ENCODE measurements at places on chromosomes 12 and 14.

DNA sequence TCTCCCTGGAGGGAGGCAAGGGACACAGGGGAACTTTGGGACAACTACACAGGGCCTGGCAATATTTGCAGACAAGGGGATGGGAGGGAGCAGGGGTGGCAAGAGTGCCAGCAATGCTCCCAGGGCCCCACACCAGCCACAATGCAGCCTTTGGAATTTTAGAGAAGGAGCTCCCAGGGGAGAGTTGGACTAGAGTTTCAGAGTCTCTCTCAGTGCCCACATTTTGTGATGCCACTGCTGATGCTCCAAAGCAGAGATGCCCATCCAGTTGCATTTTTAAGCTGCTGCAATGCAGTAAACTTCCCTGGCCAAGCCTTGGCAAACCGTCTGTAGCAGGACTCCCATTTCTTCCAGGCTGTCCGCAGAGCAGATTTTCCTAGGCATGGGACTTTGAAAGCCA lies 98.9 kb downstream of the ZFP36L1 start:
- no peak for DNase-seq

GRCh38 chr12:116918464-116918863 lies 7.7 kb downstream of the FBXW8 start:
- DNase-seq: no peak

- peak; percentile 86 for DNase-seq
Observed at GRCh38 chr12:2284857-2285256, 232.1 kb downstream of the CACNA1C start.

GRCh38 chr12:12506496-12506890 lies 56.2 kb downstream of the DUSP16 start:
- no peak for DNase-seq

GRCh38 chr12:46174061-46174662 lies 94.7 kb downstream of the SLC38A1 start:
- no peak for DNase-seq

- no peak for DNase-seq
Observed at GRCh38 chr12:24894879-24895278, 54.0 kb downstream of the BCAT1 start.

DNA sequence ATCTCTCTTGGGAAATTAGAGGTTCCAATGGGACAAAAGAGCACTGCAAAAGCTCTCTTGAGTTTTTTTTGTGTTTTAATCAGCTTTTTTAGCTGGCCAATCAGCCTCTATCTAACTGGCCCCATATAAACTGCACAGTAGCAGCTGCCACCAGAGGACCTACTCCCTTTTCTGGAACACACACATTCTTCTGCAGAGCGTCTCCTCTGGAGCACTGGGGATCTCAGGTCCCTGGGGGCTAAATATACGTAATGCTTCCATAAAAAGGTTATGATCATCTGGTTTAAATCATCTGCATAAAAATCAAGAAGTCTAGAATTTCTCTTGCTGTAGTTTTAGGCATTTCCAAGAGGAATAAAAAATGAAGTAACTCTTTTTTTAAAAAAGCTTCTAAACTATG lies 32.3 kb downstream of the TSPAN8 start:
- DNase-seq: peak; percentile 17

DNA sequence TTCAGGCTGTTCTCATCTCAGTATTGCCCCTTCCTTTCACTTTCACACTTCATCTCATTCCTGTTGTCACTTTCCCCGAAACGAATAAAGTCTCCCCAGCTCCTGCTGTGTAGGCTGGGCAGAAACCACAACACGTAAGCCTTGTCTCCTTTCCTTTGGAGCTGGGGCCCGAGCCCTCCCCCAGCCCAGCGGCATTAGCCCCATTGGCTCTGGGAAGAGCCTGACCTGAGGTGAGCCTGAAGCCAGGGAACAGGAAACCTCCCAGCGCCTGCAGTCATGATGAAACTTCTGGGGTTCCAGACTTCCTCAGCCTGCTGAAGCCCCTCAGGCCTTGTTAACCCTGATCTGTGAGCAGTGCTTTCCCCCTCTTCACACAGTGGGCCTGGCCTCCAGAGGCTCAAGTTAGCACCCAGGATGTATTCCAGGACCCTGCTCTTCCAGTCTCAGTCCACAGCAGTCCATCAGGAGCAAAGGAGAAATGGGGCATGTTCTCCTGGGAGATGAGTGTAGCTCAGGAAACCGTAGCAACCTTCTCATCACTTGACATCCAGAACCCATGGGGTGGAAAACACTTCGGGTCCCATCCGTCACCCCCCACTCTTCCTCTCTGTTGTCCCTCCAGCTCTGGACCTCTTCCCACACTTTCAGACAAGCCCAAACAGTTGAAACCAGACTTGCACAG lies 21.8 kb downstream of the VASH1 start:
- no peak for DNase-seq

GRCh38 chr12:5856692-5857091 lies 88.4 kb downstream of the ANO2 start:
- no peak for DNase-seq

GRCh38 chr14:75369506-75369905 lies 58.3 kb upstream of the JDP2 start:
- no peak for DNase-seq

- peak; percentile 88 for DNase-seq
Observed at GRCh38 chr12:121536899-121537813, 43.7 kb downstream of the KDM2B start.

- DNase-seq: peak; percentile 89
Observed at GRCh38 chr12:991350-992333, 619 bp downstream of the ERC1 start.

DNA sequence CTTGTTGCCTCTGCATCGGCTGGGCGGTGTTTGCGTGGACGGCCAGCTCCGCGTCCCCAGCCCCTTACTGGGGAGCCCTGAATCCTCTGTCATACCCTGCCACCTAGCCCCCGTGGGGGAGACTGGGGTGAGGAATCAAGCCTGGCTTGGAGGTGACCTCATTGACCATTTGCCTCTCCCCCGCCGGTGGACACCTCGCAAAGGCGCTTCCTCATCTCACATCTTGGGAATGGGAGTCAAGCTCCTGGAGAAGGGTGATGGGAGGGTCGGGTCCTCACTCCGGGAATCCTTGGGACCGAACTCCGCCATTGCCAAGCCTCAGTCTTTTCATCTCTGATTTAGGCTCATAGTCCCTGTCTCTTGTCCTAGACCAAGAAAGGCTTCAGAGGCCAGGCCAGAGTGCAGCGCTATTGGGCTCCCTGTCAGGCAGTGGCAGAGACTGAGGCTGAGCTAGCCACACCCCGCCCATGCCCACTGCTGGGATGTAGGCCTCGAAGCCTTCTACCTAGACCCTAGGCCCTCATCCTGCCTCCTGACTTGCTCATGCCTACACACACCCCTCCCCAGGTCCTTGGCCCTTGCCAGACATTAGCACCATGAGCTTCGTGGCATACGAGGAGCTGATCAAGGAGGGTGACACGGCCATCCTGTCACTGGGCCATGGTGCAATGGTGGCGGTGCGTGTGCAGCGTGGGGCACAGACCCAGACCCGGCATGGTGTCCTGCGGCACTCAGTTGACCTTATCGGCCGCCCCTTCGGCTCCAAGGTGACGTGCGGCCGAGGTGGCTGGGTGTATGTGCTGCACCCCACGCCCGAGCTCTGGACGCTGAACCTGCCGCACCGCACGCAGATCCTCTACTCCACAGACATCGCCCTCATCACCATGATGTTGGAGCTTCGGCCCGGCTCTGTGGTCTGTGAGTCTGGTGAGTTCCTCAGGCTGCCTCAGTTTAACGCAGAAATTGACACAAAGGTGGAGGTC lies 678 bp downstream of the TRMT61A start:
- no peak for DNase-seq

DNA sequence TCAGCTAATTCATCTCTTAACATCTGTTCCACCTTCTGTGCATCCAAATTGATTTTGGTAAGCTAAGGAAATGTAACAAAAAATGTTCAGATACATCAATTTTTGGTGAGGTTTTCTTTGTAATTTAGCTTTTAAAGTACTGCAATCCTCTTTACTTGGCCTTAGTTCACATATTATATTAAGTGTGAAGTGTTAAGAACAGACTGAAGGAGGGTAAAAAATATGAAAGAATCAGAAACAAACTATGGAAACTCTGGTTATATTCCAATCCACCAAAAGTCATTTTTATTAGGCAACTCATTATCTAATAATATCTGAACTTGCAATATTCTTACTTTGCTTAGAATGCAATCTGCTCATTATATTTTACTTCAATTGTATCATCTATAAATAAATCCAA lies 49.1 kb downstream of the CEP290 start:
- no peak for DNase-seq

DNA sequence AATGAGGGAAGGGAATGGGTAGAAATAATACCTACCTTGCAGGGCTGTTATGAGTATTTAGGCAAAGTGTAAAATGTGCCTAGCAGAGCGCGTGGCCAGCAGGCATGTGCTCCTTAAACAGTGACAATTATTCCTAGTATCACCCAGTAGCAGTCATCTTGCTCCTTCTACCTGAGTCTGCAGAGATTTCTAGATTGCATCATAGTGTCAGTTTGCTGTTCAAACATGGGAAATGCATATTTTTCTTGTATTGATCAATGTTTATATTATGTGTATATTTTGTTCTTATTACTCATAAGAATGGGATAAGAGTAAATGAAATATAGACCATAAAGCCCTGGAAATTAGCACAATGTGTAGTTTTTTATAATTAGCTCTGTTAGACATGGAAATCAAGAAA lies 37.3 kb upstream of the PLEKHG7 start:
- DNase-seq: no peak

DNA sequence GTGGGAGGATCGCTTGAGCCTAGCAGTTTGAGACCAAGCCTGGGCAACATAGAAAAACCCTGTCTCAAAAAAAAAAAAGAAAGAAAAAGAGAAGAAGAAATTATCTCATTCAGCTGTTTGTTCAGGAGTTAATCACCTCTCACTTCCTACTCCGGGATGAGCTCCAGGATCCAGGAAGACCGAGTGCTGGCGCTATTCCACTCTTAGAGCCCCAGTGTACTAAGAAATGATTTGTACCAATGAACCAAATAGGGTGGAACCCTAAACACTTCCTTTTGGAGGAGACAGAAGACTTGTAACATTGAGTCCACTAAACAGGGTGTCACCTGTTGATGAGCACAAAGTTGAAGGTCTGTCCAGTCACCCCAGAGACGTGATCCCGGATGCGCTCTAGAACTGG lies 3.6 kb downstream of the ALKBH2 start:
- no peak for DNase-seq

DNA sequence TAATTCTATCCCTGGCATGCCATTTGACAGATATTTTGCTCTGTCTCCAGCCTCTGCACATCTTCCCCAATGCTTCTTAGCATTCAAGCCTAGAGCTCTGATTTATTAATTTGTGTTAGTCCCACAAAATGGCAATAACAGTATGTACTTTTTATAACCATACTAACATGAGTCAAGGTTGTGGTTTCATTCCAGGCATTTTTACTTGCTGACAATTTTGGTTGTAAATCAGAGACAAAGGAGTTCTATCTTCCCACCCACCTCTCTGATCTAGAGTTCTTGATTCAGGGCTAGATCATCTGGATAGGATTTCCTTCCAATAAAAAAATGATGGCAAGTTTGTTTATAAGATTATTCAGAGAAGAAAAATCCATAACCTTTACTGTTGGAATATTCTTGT lies 18.5 kb upstream of the CISTR start:
- no peak for DNase-seq

DNA sequence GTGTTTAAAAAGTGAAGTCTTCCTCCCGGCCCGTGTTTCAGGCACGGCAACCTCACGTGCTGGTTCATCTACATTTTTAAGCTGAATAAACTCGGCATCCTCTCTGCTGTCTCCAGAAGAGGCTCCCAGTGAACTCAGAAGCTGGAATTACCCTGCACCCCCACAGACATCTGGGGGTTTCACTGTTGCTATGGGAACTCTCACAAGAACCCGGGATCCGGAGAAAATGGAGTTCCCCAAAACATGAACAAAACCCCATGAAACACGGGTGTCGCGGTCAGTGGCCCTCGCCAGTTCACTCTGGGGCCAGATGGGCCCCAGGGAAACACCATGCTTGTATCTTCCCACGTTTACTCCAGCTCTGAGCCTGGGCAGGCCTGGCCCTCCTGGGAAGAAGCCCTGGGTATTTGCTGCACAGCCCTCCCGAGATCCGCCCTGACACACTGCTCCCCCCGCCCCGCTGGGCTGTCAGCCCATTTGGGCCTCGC lies 143.7 kb downstream of the PIWIL1 start:
- no peak for DNase-seq

DNA sequence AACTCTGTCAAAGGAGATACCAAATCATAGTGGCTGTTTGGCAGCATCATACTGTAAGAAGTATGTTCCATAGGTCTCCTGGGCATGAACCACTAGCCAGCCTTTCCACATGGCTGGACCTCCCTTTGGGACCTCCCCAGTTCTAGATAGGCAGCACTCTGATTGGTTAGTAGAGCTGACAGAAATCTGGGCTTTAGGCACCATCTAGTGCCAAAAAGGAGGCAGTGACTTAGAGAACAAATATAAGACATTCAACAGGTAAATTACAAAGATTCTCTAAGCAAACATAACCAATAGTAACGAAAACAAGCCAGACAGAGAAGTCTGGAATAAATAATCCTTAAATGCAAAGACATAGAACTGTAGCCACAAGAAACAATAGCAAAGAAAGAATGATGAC lies 148.0 kb upstream of the PDE3A start:
- no peak for DNase-seq

GRCh38 chr12:123288751-123289346 lies 17.2 kb upstream of the CDK2AP1 start:
- no peak for DNase-seq

DNA sequence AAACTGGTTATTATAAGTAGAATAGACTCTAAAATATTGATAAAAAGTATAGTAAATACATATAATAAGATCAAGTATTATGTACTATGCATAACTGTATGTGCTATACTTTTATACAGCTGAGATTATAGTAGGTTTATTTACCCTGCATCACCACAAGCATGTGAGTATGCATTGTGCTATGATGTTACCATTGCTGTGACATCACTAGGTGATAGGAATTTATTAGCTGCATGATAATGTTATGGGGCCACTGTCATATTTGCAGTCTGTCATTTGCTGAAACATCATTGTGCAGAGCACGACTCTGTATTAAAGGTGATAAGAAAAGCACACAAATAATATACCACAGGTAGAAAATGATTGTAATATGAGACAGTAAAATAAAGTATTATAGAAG lies 385.6 kb downstream of the ZFP36L1 start:
- DNase-seq: no peak

- DNase-seq: no peak
Observed at GRCh38 chr12:58925751-58926150, 5.4 kb upstream of the LRIG3 start.

DNA sequence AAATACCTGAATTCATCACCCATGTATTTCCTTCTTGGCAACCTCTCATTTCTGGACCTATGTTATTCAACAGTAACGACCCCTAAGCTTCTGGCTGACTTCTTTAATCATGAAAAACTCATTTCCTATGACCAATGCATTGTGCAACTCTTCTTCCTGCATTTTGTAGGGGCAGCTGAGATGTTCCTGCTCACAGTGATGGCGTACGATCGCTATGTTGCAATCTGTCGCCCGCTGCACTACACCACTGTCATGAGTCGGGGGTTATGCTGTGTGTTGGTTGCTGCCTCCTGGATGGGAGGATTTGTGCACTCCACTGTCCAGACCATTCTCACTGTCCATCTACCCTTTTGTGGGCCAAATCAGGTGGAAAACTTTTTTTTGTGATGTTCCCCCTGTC lies 356 bp downstream of the OR4Q2 start:
- DNase-seq: no peak

- no peak for DNase-seq
Observed at GRCh38 chr12:66999141-66999540, 270.0 kb upstream of the CAND1 start.
